ENCODE measurements at places on chromosomes 12 and 14. TPM values are rescaled to one million over a fixed set of nuclear protein-coding genes. Genes with fewer than 3 reads are reported as not detected.

DNA sequence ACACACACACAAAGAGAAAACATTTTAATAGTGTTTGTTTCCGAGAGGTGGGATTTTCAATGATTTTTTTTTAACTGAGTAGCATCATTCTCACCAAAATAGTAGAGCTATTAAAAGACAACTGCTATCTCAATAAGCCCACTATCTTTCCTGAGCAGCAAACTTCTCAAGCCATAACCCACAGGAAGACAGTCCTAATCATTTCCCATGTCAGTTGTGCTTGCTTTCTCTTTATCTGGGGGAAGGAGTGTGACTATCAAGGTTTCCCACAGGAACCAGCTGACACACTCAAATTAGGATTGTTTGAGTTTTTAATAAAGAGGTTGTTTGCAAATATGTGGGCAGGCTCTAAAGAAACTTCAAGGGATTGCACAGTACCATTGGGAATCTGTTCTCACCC is 4.9 kb upstream of the MAX start:
- no peak overlapping the region for H3K27ac ChIP-seq
- peaks cover 3% of the 10 kb centered on the region for H3K4me1 ChIP-seq
- H3K27me3 ChIP-seq: no peaks in the 10 kb centered on the region
- no peak overlapping the region for H3K4me3 ChIP-seq
- no peaks in the 10 kb centered on the region for H3K36me3 ChIP-seq
- no peak for DNase-seq

DNA sequence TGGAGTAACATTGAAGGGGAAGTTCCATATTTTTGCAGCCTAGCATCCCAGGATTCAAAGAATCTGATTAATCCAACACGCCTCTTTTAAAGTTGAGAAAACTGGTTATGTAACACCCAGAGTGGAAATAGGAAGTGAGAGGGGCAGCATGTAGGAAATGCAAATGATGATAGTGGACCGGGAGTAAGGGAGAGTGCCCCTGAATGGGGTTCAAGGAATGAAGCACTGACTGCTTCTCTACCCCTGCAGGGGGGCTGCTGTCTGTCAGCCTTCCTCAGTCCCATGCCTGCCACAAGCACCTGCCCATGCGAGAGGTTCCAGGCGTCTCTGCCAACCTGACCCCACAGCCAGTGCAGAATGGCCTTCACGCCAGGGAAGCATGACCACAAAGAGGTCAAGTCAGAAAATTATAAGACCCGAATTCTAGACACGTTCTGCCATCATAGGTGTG is 126.5 kb upstream of the CCND2 start:
- peaks cover 2% of the 10 kb centered on the region for H3K27me3 ChIP-seq
- H3K27ac ChIP-seq: no peak overlapping the region
- no peaks in the 10 kb centered on the region for H3K4me1 ChIP-seq

DNA sequence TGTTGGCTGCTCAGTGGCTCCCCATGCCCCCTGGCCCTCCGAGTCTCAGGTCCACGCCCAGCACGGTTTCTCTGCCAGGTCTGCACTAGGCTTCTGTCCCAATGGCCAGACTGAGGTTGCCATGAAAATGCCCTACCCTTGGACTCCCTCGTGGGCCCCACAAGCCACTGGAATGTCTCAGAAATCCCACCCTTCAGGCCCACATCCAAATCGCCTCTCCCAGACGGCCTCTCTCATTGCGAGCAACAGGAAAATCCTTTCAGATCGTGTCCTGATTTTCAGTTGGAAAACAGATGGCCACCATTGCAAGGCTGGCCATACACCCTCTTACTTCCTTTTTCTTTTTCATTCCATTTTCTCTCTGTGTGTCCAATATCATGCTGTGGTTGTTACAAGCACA is 77.3 kb downstream of the IRF2BPL start:
- no peak for DNase-seq
- no peak overlapping the region for H3K27ac ChIP-seq
- no peaks in the 10 kb centered on the region for H3K36me3 ChIP-seq
- H3K4me3 ChIP-seq: no peak overlapping the region
- H3K27me3 ChIP-seq: no peaks in the 10 kb centered on the region

Gene NEUROD4
- 0.01 TPM for polyA plus RNA-seq

DNA sequence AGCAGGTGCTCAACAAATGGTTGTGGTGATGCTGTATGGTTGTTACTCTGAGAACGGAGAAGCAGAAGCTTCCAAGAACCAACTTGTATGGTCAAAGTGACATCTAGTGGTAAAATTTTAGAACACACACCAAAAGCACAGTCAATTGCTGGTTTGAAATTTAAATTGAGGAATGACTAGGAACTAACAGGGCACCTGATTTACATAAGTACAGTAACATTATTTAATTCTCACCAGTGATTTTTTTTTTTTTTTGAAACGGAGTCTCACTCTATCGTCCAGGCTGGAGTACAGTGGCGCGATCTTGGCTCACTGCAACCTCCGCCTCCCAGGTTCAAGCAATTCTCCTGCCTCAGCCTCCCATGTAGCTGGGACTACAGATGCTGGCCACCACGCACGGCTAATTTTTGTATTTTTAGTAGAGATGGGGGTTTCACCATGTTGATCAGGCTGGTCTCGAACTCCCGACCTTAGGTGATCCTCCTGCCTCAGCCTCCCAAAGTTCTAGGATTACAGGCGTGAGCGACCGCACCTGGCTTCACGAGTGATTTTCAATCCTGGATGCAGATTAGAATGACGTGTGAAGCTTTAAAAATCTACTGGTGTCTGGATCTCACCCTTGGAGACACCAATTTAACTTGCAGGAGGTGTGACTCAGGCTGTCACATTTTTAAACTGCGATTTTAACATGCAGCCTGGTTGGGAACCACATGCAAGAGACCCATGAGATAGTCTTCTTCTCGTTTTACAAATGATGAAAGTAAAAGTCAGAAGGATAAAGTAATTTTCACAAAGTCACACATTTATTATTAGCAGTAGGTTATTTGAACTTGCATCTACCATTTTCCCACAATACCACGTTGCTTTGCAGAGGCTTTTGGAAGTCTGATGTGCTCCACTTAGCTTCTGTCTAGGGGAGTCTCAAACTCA is 14.1 kb upstream of the NUMB start:
- no peaks in the 10 kb centered on the region for H3K27me3 ChIP-seq
- no peak overlapping the region for H3K4me3 ChIP-seq

Gene TCP11L2
- polyA plus RNA-seq: 12.7 TPM

DNA sequence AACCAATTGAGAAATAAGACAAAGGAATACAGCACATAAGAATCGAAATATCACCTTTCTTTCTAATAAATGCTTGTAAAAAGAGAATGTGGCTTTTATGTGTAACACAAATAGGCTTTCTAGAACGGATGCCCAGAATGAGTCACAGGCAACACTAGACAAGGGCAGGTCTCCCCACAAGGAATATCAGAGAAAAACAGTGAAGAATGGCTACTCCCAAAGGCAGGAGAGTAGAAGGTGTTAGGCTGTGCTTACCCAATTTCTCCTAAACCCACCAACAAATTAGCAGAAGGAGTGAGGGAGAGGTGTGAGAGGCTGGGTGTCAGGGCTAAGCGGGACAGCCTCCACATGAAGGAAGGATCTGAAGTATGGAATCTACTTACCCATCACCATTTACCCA is 55.2 kb downstream of the GALNT4 start:
- no peaks in the 10 kb centered on the region for H3K27me3 ChIP-seq
- no peak overlapping the region for H3K27ac ChIP-seq
- peaks cover 2% of the 10 kb centered on the region for H3K4me1 ChIP-seq

GRCh38 chr14:105508601-105509000 is 17.6 kb downstream of the TEDC1 start:
- H3K27ac ChIP-seq: no peak overlapping the region
- no peaks in the 10 kb centered on the region for H3K36me3 ChIP-seq
- H3K4me3 ChIP-seq: no peak overlapping the region
- H3K27me3 ChIP-seq: peaks cover 6% of the 10 kb centered on the region

Gene ALKBH2
- 17.9 TPM for polyA plus RNA-seq

DNA sequence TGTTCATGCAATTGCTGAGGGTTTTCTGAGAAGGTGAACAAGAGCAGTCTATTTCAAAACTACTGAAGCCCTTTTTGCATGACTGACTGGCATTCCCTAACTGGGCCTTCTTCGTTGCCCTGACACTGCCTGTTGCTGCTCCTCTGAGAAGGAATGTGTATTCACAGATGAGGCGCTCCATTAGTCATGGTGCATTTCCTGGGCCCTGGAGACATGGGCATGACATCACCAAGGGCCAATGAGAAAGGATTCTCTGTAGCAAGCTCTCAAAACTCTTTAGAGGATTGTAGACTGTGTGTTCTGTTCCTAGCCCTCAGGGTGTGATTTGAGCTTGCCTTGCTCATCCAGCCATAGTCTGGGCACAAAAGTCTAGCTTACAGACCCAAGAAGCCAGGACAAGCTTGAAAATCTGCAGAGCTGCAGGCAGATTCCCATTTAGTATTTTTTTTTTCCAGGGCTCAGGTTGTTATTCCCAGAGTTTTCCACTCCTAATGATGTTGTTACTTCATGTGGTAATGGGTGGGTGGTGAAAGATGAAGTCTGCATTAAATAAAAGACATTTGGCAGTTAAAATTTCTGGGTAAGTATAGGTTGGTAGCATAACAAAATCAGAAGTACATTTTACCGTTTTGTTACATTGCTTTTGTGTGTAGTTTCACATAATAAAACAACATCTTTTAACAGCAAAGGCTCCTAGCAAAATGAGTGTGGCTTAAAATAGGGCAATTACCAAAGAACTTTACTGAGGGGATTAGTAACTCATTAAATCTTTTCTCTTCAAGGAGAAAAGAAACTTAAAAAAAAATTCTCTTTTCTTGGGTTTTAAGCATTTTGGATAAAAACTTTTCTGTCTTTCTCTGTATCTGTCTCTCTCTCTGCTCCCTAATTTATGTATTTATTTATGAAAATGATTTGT is 318.4 kb downstream of the RAD51B start:
- H3K27me3 ChIP-seq: no peaks in the 10 kb centered on the region
- peak; percentile 75 for DNase-seq
- H3K4me3 ChIP-seq: no peak overlapping the region
- H3K4me1 ChIP-seq: peaks cover 39% of the 10 kb centered on the region
- H3K36me3 ChIP-seq: no peaks in the 10 kb centered on the region

Gene TSPAN9
- polyA plus RNA-seq: 24.9 TPM

Gene CFAP54
- polyA plus RNA-seq: 0.46 TPM

DNA sequence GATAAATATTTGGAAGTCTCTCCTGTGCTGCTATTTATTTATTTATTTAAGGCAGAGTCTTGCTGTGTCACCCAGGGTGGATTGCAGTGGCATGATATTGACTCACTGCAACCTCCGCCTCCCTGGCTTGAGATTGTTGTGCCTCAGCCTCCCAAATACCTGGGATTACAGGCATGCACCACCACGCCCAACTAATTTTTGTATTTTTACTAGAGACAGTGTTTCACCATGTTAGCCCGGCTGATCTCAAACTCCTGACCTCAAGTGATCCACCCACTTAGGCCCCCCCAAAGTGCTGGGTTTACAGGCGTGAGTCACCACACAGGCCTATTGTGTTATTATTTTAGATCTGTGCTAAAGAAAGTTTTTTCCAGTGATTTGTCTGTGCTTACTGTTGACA is 225.2 kb downstream of the CCER1 start:
- no peak overlapping the region for H3K27ac ChIP-seq
- no peak for DNase-seq
- no peaks in the 10 kb centered on the region for H3K4me1 ChIP-seq
- H3K4me3 ChIP-seq: no peak overlapping the region

Gene RHOJ
- 20.7 TPM for polyA plus RNA-seq

Gene E2F7
- polyA plus RNA-seq: 3.7 TPM

Gene FGD4
- 18.8 TPM for polyA plus RNA-seq

GRCh38 chr14:21704338-21704737 is 30.7 kb upstream of the OR4E1 start:
- DNase-seq: no peak
- H3K27me3 ChIP-seq: no peaks in the 10 kb centered on the region
- no peak overlapping the region for H3K4me3 ChIP-seq
- no peaks in the 10 kb centered on the region for H3K36me3 ChIP-seq

DNA sequence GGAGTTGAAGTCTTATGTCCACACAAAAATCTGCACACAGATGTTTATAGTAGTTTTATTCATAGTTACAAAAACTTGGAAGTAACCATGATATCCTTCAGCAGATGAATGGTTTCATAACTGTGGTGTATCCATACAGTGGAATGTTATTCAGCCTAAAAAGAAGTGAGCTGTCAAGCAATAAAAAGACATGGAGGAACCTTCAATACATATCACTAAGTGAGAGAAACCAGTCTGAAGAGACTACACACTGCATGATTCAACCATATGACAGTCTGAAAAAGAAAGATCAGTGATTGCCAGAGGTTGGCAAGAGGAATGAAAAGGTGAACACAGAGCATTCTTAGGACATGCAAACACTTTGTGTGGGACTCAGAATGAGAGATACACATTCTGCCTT is 18.6 kb upstream of the IFNG start:
- no peak overlapping the region for H3K27ac ChIP-seq
- no peaks in the 10 kb centered on the region for H3K4me1 ChIP-seq
- DNase-seq: no peak
- no peak overlapping the region for H3K4me3 ChIP-seq
- H3K36me3 ChIP-seq: no peaks in the 10 kb centered on the region

Gene CHD8
- 40.0 TPM for polyA plus RNA-seq

Gene TAS2R9
- polyA plus RNA-seq: not detected

GRCh38 chr12:116133149-116133548 is 144.3 kb downstream of the MED13L start:
- H3K36me3 ChIP-seq: no peaks in the 10 kb centered on the region
- no peak for DNase-seq
- no peak overlapping the region for H3K27ac ChIP-seq
- peaks cover 3% of the 10 kb centered on the region for H3K4me1 ChIP-seq

DNA sequence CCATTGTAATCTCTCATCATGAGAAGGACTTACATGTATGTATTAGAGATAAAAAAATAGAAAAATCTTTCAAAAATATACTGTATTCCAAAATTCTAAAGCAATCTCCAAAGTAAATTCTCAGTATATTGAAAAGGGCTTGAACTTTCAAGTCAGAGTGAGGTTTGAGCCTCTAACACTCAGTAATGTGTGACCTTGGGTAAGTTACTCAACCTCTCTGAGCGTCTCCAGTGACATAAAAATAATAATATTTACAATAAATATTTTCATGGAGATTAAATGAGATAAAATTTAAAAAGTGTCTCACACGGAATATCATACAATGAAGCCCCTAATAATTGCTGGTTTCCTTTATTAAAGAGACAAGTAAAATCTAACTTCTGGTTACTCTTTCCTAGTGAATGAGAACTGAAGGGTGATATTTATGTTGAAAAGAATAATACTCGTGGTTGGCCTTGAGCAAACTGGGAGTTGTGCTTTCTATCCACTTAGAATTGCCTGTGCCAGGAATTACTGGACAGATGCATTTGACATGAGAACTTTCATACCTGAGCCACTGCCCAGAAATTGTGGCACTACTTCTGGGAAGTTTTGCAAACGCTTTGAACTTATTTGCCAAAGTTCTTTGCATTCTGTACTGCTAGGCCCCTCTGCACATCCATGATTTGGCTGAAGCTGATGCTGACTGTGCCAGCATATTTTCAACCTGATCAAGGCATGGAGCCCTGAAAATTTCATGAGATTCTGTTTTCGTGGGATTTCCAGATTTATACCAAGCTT is 933.7 kb downstream of the GALC start:
- H3K4me3 ChIP-seq: no peak overlapping the region
- no peak for DNase-seq
- H3K4me1 ChIP-seq: no peaks in the 10 kb centered on the region
